ENCODE measurements at places on chromosomes 6 and 20. TPM values are rescaled to one million over a fixed set of nuclear protein-coding genes. Genes with fewer than 3 reads are reported as not detected.

DNA sequence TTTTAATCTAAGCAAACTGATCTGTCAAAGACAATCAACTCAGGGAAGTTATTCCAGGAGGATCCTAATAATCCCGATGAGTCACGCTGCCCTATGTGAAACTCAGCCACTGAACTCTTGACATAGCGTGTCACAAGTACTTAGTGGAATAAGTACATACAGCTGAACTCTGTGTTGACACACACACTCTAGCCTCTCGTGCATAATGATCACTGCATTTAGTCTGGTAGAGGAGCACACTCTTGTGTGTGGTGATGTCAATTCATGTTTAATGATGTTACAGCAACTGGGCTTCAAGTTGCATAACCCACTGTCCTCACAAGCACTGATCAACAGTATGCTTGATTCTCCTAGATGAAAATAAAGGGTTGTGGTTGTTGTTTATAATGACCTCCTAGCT lies 148.3 kb downstream of the HACE1 start:
- no peak for DNase-seq

GRCh38 chr6:44001318-44002066 lies 125.8 kb downstream of the MRPL14 start:
- peak; percentile 91 for DNase-seq

DNA sequence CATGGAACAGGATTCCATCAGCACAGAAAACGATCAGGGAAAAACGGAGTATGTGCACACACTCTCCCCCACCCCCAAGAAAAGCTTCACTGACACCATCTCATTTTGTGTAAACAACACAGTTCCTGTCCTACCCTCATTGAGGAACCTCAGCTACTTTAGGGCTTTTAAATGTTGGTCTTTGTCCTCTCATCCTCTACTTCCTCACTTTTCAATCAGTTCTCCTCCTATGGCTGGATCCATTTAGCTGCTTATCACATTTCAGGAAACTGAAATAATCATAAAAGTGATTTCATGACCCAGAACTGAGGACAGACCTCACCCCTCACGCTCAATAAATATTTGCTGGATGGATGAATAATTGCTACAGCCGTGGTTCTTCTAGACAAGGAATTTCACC lies 33.1 kb upstream of the PNRC1 start:
- DNase-seq = no peak

GRCh38 chr6:45835721-45836437 lies 179.8 kb downstream of the CLIC5 start:
- DNase-seq = no peak

GRCh38 chr6:54041239-54041638 lies 70.0 kb upstream of the MLIP start:
- no peak for DNase-seq

DAAM2 gene
- total RNA-seq = not detected

Measured in Karpas-422 (cell line).